ENCODE measurements at places on chromosomes 11 and 22.

- no peak for DNase-seq
These were observed 55.5 kb downstream of the MYO7A start for GRCh38 chr11:77183431-77183984.

GRCh38 chr11:67252831-67253239, 13.4 kb upstream of the GRK2 start:
- DNase-seq = peak; percentile 27

DNA sequence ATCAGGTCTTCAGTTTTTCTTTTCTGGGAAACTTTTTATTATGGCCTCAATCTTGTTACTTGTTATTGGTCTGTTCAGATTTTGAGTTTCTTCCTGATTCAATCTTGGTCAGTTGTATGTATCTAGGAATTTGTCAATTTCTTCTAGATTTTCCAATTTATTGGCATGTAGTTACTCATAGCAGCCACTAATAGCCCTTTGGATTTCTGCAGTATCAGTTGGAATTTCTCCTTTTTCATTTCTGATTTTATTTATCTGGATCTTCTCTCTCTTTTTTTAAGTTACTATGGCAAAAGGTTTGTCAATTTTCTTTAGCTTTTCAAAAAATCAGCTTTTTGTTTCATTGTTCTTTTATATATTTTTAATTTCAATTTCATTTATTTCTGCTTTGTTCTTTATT, 419.6 kb upstream of the KIRREL3 start:
- no peak for DNase-seq

DNA sequence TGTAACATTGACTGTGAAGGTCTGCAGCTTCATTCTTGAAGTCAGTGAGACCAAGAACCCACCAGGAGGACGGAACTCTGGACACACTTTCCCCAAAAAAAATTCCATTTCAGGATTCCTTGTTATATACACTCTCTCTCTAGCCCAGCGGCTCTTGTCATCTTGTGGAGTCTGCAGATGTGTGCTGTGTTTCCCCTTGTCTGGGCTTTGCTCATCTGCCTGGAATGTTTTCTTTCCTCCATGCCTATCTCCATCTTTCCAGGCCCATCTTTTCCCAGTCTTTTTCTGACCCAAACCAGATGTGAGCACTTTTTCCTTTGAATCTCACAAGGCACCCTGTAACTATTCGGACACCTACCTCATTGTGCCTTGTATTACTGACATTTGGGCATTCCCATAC, 5.1 kb upstream of the DRG1 start:
- peak; percentile 61 for DNase-seq

DNA sequence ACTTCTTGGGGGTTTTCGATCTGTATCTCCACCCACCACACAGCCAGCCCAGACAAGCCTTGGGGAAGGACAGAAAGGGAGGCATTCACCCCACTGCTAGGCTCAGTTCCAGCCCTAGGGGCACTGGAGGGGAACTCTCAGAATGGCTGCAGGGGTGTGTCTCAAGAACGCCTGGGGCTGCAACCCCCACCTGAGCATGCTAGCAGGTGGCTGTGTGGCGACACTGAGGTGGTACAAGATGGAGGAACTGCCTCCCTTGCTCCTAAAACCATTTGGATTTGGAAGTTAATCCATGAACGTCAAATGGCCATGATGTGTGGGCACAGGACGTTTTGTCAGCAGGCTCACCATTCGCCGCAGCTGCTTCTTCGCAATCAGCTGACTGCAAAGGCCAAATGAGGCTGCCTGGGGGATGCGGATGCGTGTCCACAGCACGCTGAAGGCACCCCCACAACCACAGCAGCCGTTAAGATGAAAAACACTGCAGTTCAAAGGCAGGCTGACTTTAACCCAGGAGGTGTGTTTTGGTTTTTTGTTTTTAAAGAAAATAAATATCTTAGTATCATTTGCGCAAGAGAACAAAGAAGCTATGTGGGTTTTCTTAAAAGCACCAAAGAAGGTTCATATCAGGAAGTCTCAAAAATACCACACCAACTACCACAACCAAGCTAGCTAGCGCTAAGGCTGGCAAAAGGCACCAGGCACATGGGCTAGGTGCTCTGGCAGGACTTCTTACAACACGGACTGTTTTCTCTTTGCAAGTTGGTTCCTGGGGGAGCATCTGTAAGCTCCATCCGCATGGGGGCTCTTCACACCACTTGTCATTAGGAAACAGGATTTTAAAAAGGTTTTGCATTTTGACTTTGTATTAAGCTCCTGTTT, 22.2 kb upstream of the NAP1L4 start:
- DNase-seq = no peak

DNA sequence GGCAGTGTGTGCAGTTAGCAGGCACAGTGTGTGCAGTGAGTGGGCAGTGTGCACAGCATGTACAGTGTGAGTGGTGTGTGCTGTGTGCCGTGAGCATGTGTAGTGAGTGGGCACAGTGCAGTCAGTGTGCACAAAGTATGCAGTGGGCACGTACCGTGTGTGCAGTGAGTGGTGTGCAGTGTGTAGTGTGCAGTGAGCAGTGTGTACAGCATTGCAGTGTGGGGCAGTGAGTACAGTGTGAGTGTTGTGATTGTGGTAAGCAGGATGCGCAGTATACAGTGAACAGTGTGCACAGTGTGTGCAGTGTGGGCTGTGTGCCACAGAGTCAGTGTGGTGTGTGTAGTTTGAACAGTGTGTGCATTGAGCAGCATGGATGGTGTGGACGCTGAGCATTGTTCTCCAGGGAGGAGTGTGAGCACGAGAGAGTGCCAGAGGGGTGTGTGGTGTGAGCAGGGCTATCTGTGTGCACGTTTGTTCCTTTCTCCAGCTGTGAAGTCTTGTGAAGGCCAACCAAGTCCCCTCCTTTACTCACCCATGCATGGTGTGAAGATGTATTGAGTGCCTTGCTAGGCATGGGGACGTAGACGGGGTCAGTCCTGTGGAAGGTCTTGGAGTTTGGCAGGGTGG, 3.0 kb downstream of the SHANK3 start:
- no peak for DNase-seq

- no peak for DNase-seq
These were observed 15.9 kb downstream of the CCDC82 start for GRCh38 chr11:96373826-96374225.

Data from GM03348 (cell line).